ENCODE measurements at places on chromosomes 2 and 18.

- no peak for DNase-seq
Observed at GRCh38 chr2:12895017-12895416, 178.3 kb downstream of the TRIB2 start.

DNA sequence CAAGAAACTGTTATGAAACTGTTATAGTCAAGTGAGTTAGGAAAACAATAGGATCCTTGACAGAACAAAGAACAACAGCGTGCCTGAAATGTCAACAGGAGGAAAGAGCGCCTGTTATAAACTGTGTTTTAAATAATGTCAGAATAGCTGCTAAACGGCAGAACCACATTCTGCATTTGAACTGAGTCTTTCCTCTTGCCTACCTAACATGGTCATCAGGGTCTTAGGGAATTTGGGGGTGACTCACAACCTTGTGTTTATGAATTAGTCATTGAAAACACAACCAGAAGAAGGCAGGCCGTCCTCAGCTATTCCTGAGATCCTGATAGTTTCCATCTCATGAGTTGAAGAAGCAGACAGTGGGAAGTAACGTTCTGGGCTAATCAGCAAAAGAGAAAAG lies 222.0 kb upstream of the FN1 start:
- no peak for DNase-seq

- DNase-seq = no peak
Observed at GRCh38 chr18:61771861-61772260, 120.9 kb downstream of the RNF152 start.

- DNase-seq = no peak
Observed at GRCh38 chr2:6524691-6525474, 340.8 kb downstream of the CMPK2 start.

GRCh38 chr2:191740759-191741158 lies 62.8 kb downstream of the NABP1 start:
- no peak for DNase-seq

DNA sequence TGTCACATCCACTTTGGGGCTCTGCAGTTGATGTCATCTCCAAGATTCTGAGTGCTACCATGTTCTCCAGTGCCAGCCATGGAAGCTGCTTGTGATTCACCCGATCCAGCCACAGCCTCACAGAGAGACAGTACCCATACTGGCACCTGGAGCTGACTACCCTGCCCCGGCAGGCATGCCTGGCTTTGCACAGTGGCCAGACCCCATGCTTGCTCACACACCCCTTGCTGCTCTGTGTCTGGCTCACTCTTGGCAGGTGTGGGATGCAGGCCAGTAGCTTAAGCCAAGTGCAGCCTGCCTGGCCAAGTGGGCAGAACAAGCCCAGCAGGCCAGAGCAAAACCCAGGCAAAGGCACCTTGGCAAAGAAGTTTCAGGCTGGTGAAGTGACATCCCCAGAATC lies 828.4 kb upstream of the VRK2 start:
- DNase-seq = no peak
